H1 (cell line): ENCODE measurements at places on chromosomes 11 and 22. TPM values are rescaled to one million over a fixed set of nuclear protein-coding genes. Genes with fewer than 3 reads are reported as not detected.

DNA sequence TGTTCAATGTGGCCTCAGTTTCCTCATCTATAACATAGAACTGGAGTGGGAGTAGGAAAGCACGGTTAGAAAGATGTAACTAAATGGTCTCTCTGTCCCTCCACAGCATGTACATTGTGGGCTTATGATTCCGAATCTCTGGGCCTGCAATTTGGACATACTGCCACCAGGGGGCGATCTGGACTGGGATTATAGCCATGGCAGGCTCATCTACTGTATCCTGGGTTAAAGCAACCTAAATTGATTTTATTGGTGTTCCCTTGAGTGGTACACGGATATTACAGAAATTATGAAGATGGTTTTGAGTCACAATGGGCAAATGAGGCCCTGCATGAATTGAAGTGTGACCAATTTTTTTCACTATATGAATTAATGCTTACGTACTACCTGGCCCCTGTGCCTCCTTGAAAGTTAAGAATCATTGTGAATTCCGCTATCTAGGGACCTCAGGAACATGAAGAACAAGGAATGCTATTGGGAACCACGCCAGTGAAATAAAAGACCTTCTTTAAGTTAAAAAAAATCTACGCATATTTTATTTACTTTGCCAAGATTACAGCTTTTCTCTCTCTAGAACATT is 32.9 kb downstream of the TST start:
- DNase-seq = peak; percentile 87
- H3K4me1 ChIP-seq = no peaks in the 10 kb centered on the region
- H3K27me3 ChIP-seq = no peaks in the 10 kb centered on the region
- H3K36me3 ChIP-seq = no peaks in the 10 kb centered on the region

DNA sequence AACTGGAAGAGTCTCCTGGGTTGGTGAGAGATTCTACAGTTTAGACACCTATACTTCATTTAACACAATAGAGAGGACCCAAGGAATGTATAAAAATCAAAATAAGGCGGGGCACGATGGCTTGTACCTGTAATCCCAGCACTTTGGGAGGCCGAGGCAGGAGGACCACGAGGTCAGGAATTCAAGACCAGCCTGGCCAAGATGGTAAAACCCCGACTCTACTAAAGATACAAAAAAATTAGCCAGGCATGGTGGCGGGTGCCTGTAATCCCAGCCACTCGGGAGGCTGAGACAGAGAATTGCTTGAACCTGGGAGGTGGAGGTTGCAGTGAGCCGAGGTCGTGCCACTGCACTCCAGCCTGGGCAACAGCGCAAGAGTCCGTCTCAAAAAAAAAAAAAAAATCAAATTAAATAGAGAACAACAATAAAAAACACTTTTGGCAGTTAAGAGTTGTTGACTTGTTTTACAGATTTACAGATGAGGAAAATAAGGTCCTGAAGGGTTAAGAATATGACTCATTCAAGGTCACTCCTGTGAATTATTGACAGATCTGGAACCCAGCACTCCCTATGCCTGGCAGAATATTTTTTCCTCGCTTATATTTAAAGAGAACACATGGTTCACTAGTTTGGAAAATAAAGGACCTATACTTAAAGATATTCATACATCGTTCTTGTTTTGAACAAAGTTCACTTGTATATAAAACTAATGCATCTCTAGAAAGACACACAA is 5.2 kb downstream of the LGR4 start:
- no peaks in the 10 kb centered on the region for H3K27me3 ChIP-seq
- H3K36me3 ChIP-seq = no peaks in the 10 kb centered on the region
- no peak for DNase-seq

Gene FAM180B
- not detected in 2 replicates for total RNA-seq

Gene SEPTIN5
- 7.8 and 8.6 TPM in 2 replicates for total RNA-seq

Gene ALX4
- not detected in 2 replicates for total RNA-seq
